ENCODE measurements at places on chromosomes 12 and 14.
A peak's percentile ranks its signal among the peaks of the same experiment; 100 is the strongest.

DNA sequence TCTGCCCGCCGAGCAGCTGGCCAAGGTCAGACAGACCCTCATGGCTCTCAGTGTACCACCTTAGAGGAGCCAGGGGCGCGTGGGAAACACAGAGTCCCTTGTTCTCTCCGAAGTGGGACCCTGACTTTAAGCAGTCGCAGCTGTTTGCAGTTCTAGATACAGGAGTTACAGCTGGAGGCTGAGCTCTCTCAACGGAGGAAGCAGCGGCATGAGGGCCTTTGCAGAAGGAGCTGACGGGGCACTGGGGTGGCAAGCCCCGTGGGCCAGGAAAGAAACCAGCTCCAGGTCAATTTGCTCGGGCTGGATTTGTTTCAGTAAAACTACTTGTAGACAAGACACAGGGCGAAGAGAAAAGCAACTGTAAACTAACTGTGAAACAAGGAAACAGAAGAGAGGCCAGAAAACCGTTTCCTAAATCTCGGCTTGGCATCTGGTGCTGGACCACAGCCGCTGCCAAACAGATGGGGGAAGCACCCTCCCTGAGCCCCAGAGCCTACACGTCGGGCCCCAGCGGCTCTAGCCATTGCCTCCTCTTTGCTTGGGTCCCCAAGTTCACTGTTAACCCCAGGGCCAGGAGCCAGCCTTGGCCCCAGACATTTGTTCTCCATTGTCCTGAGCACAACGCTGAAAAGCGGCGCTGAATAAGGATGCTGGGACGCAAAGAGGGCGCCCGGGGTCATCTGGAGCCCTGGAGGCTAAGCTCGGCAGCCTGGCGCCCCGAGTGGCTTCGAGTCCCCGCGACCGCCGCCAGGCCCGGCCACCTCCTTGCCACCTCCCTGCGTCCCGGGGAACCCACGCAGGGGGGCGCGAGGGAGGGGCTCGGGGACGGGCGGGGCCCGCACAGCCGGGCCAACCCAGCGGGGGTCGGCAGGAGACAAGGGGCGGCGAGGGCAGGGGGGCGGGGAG is 914 bp upstream of the PACS2 start:
- peak; percentile 70 for DNase-seq

DNA sequence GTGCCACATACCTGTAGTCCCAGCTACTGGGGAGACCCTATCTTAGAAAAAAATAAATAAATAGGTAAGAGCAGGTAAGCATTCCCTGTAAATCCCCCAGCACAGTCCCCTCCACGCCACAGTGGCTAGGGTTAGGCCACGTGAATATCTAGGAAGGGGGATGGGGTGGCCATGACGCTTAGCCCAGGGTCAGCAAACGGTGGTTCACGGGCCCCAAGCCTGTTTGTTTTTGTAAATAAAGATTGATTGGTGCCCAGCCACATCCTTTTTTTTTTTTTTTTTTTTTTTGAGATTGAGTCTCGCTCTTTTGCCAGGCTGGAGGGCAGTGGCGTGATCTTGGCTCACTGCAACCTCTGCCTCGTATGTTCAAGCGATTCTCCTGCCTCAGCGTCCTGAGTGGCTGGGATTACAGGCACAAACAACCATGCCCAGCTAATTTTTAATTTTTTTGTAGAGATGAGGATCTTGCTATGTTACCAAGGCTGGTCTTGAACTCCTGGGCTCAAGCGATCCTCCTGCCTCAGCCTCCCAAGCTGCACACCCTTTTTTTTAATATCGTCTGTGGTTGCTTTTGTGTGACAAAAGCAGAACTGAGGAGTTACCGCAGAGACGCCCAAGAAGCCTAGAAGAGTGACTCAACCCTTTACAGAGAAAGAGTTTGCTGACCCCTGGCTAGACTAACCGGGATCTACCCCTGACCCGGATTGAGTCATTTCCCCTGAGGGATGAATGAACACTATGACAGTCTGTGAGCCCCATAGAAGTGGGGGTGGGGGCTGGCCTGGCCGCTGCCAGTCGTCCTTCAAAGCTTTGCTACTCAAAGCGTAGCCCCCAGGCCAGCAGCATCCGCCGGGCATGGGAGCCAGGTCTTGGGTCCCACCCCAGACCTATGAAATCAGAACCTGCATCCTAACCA is 113.7 kb upstream of the NCOR2 start:
- DNase-seq, result peak; percentile 59

DNA sequence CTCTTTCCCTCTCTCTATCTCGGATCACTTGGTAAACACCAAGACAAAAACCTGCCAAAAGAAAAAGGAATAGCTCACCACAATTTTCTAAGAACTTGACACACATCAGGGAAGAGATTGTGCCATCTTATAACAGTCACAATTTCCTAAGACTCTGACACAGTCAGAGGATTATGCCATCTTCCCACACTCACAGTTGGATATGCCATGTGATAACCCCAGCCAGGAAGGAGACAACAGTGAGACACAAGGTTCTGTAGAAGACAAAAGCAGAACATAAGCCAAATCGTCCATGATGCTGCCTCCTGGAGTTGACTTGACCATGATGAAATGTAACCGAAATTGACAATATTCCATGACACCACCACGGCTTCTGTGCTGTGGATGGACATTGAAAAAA is 2.8 kb upstream of the CLEC9A start:
- DNase-seq, result no peak

DNA sequence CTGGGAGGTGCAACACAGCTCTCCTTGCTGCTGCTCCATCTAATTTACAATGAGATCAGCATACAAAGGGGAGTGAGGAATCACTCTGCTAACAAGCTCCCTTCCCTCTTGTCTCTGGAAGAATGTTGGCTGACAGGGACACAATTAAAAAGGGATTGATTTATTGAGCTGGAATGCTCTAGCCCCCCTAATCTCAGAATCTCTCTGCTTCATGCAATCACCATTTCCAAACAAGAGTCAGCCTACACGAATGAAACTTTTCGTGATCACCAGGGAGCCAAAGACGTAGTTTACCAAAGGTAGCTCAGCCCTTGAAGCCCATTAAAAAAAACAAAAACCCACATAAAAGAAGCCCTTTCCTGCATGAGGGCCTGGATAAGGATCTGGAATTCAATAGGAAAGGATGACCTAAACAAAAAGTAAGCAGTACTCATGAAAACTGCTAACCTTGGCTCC is 223.8 kb downstream of the C12orf75 start:
- no peak for DNase-seq

GRCh38 chr14:39266525-39266870 is 32.8 kb downstream of the MIA2 start:
- peak; percentile 76 for DNase-seq

DNA sequence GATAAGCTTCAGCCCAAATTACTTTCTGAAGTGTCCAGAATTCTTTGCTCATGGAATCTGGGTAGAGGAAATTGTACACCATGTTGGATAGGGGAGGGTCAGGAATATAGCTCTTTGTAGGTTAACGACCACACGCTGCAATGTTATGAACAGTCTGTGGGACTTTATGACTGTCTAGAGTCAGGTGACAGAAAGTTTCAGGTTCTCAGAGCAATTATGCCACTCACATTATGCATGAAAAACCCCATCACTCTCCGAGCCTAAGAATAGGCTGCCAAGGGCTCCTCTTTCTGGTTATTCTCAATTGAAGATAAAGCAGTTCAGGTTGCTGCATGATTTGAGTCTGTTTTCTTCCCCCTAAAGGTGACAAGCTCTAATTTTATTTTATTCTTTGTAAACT is 430.9 kb downstream of the ATP23 start:
- DNase-seq, result no peak

- DNase-seq, result no peak
These were observed 29.9 kb downstream of the PXN start for GRCh38 chr12:120235369-120236323.

- no peak for DNase-seq
These were observed 72.3 kb downstream of the ANO2 start for GRCh38 chr12:5872745-5873144.

GRCh38 chr12:49277466-49277865 is 12.6 kb downstream of the TUBA1C start:
- no peak for DNase-seq

GRCh38 chr14:85546390-85546789 is 16.4 kb downstream of the FLRT2 start:
- no peak for DNase-seq

Data from activated CD8-positive, alpha-beta memory T cell treated with anti-CD3 and anti-CD28 coated beads, Interleukin-2, amount 50 U/mL, for 48 hours (primary cell).